GM12892 (cell line): ENCODE measurements at places on chromosomes 16 and 17.

DNA sequence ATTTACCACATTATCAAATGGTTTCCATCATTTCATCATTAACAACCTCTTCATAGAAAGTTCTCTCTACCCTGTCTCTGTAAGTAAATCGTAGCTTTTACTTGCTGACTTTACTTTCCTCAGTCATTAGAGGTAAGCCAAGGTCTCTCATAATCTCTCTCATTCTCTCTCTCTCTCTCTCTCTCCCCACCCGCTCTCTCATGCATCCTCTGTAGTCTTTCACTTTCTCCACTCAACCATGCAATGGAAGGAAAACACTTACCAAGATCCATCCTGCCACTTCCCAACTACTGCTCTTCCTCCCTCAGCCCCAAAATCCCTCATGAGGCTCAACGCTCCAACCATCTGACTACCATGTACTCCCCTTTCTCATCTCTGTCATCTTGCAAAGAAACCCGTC is 6.1 kb downstream of the CEP112 start:
- DNase-seq, result no peak

GRCh38 chr17:19663097-19663496 is 14.5 kb downstream of the ALDH3A2 start:
- DNase-seq, result no peak

DNA sequence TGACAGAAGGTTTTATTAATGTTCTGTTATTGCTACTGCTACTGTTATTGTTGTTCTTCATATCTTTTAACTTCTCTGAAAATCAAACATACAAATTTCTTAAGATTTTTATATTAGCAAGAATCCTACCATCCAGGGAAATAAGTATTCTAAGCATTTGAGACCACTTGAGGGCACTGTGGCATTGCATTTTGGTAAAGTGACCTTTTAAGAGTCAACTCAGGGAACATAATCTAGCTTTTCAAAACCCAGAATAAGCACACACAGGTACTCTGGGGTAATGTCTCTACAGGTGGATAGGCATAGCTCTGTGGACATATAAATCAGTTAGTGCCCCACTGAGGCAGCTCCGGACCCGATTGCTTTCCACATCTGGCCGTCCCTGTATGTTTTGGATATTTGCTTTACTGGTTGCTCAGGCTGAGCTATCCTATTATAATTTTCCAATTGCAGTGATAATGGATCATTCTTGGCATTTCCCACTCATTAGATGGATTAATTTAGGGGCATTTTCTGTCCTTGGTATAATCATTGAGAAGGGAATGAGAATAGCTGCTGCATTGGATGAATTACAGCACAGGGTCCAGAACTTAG is 1425.1 kb upstream of the CDH8 start:
- no peak for DNase-seq

DNA sequence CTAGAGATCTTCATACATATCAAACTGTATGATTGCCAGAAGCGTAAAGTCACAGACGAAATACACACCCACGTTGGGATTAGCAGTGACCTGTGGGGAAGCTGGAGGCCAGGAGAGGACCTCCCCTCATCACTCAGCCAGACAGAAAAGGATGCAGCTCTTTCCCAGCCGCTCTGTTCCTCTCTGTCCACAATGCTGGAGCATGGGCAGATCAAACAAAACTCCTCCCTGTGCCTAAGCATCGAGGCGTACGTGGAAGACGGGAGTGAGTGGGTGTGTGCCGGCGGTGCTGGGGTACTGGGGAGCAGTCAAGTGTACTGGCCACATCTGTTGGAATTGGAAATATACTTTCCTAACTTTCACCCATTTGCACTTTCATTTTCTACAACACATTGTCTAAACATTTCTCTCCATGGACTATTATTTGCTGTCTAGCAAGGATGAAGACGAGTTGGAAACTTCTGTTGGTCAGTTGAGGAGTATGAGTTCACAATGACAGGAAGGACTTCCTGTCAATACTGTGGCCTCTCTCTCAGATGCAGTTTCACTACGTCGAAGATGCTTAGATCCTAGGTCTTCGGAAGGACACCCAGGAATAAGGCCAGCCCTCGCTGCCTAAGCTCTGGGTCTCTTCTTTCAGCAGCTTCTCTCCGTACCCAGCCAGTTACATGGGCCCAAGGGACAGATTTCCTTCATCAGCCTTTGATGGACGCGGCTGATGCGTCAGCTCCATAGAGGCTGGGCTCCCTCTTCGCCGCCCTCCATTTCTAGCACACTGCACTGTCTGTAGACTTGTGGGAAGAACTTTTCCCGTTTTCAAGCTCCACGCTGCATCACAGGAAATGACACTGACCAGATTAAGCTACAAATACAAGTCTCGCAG is 30.6 kb upstream of the ENDOV start:
- DNase-seq, result no peak

DNA sequence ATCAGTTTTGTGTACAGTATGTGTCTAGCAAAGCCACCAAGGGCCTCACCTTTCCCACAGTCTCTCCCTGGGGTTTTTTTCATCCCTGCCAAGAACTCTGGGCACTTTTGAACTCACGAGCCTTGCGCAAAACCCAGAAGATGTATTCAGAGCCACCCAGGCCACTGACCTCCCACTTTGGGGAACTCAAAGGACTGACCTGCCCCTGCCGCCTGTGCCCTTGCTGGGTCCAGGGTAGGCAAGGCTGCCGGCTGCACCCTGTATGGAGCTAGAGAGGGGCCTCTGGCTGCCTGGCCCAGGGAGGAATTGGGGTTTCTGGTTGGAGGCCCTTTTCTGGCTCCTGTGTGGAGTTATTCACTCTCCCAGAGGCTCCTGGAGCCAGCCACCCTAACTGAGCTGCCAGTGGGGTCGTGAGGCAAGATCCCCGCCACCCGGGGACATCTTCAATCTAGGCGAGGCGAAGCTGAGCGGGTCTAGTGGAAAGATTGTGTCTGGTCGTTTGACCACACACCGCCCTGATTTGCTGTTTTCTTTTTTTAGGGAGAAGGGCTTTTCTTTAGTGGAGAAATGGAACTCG is 1.9 kb downstream of the CDK5R1 start:
- no peak for DNase-seq

DNA sequence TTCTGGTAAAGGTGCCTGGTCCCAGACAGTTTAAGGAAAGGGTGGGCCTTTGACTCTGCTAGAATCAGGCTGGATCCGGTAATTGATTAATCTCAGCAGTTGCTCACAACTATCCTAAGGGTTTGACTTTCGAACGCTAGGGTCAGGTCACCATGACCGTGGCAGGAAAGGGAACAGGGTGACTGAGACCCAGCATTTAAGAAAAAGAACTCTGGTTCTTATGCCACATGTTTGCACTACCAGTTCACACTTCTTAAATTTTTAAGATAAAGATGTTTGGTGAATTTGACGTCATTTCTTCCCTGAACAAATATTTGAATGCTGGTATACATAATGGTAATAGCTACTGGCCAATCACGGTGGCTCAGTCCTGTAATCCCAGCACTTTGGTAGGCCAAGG is 52.2 kb downstream of the TEX14 start:
- DNase-seq, result no peak

- no peak for DNase-seq
Measured at GRCh38 chr16:75931043-75931442, 204.8 kb upstream of the CPHXL start.

- DNase-seq, result no peak
Measured at GRCh38 chr17:30273373-30273772, 18.4 kb downstream of the BLMH start.

GRCh38 chr16:47581114-47581513 is 120.0 kb downstream of the PHKB start:
- no peak for DNase-seq

GRCh38 chr16:23362460-23363317 is 60.6 kb downstream of the SCNN1B start:
- no peak for DNase-seq

DNA sequence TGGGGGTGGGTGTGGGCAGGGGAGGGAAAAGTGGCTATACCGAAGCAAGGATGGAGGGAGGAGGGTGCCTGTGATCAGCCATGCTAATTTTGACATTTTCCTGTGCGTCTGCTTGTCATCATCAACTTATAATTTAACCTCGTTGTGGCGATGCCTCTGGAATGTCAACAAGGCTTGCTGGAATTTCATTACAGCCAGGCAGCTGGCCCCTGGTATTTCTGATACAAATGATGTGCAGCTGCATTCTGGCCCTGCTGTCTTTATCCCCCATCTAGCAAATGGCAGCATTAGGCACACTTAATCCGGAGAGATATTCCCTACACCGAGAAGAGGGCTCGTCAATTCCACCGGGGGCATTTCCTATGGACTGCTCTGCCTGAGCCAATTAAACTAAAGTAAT is 278.3 kb upstream of the CCL2 start:
- no peak for DNase-seq

DNA sequence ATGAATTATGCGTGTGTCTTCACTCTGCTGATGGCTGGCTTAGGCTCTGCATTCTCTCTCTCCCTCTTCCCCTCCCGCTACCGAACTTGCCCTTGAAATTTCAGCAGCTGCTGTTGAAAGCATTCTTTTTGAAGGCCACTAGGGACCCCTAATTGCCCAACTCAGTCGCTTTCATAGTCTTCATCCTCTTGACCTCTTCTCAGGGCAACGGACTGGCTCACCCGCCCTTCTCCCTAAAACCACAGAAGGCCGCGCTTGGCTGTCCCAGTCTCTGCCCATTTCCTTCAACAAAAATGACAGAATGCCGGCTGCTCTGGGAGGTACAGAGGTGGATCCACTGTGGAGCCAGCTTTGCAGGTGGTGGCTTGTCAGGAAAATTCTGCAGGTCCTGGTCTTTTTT is 21.0 kb upstream of the FMNL1 start:
- DNase-seq, result no peak
